Glomerular endothelial cell (primary cell): ENCODE measurements at places on chromosomes 4 and X. TPM values are rescaled to one million over a fixed set of nuclear protein-coding genes. Genes with fewer than 3 reads are reported as not detected.
A peak's percentile ranks its signal among the peaks of the same experiment; 100 is the strongest.

DNA sequence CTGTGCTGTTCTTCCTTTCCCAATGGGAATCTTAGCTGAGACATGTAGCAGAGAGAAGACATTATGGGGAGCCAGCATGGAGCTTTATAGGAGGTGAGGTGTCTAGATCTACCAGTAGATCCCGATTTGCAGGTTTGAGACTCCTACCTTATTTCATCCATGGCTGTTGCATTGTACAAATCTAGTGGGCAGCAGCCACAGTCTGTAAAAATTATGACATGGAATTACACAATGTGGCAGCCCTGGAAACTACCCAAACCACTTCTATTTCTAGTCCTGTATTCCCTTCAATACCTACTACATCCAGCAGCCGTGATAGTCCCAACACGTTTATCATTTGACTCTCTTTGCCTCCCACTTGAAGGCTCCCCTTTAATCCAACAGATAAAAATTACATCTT, 8.1 kb downstream of the ATP7A start:
- no peak for DNase-seq

DNA sequence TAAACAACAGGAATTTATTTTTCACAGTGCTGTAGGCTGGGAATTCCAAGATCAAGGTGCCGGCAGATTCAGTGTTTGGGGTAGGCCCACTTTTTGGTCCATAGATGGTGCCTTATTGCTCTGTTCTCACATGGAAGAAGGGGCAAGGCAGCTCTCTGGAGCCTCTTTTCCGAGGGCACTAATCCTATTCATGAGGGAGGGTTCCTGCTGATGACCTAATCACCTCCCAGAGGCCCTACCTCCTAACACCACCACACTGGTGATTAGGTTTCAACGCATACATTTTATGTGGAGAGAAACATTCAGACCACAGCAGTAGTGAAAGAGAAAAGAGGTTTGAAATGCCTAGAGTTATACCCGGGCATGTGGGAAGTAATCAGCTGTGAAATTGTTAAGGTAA, 1.4 kb upstream of the POLA1 start:
- DNase-seq = no peak

- DNase-seq = peak; percentile 99
These were observed 62.2 kb upstream of the FAM241A start for GRCh38 chr4:112082954-112083586.

- DNase-seq = no peak
These were observed 298.4 kb upstream of the MAOA start for GRCh38 chrX:43357741-43358140.

DNA sequence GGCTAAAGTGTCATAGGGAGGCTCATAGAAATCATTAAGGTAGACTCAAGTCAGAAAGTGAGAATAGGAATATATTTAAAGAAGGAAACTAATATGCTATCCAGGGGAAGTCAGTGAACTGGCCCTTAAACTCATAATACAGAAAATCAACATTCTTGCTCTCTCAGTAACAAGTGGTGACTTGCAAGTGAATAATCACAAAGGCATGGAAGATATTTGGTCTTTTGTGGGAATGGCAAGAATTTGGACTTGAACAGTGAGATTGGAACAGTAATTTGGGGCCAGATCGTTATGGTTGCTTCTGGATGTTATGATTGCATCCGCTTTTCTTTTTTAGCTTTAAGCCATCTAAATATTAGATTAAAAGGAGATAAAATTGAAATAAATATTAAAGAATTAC, 103.8 kb downstream of the TBC1D19 start:
- DNase-seq = no peak

- peak; percentile 18 for DNase-seq
These were observed 73.5 kb upstream of the RAP2C start for GRCh38 chrX:132292793-132293192.

GRCh38 chr4:80183250-80184052, 13.9 kb upstream of the PRDM8 start:
- DNase-seq = no peak

DNA sequence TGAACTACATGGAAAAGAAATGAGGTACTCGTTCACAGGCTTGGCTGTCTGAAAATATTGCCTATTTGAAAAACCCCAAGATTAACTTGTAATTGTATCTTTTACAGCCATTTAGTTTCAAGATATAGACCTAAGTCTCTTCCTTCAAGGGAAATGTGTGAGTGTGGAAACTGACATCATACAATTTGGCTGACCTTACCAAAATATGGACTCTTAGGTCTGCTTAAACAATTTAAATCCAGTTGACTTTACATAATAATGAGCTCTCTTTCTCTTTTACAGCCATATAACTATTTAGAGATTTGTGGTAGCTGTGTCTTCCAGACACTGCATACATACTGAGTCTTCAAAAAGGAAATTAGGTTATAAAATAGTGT, 186.9 kb downstream of the NR3C2 start:
- DNase-seq = no peak

- DNase-seq = no peak
These were observed 6.0 kb downstream of the UGT2B17 start for GRCh38 chr4:68570122-68570507.

- DNase-seq = no peak
These were observed 38.8 kb downstream of the DCLK2 start for GRCh38 chr4:150117094-150117493.

DNA sequence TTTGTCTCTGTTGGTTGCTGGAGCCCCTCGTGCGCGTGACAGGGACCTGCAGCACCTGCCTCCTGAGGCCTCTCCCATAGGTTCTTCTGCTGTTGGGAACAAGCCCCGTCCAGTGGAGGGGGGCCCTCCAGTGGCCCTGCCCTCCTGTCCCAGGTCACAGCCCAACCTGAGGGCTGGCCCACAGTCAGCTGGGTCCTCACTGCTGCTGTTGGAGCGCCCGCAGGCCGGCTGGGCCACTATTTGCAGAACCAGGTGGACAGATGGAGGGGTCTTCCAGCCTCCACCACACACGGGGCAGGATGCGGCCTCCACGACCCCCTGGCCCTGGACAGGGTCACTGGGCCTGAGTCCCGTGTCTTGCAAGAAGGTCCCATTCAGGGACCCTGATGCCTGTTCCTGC, 51.4 kb upstream of the PSAPL1 start:
- no peak for DNase-seq

DNA sequence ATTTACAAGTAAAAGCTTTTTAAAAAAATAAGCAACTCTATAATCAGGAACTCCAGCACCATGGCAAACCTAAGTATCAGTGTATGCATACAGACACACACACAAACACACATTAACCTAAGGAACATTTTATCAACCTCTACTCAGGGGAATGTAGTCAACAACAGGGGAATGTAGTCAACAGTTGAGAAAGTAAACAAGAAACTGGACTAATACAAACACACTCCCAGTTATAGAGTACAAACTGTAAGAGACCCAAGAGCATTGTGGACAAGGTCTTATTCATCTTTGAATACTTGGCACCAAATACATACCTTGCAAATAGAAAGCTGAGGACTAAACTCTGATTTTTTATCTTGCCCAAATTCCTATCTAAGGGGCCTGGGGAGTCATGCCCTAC, 36.2 kb downstream of the PAPSS1 start:
- DNase-seq = no peak

GRCh38 chr4:163587867-163588266, 93.4 kb downstream of the TMA16 start:
- DNase-seq = no peak

DNA sequence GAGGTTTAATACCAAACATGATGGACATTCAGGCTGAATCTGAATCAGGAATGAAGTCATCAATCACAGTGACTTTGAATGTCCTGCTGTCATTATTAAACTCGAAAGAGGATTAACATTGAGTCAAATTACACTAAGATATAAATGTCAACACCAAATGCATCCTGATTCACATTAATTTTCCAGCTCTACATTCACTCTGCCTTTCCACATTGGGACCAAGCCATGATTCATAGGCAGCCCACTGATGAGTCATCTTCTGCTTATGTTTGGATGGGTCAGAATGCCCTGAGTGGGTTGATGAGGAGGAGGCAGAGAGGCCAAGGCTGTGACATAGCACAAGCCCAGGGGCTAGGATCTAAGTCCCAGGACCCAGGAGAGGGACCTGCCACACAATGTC, 247.6 kb upstream of the RPS6KA3 start:
- no peak for DNase-seq

DNA sequence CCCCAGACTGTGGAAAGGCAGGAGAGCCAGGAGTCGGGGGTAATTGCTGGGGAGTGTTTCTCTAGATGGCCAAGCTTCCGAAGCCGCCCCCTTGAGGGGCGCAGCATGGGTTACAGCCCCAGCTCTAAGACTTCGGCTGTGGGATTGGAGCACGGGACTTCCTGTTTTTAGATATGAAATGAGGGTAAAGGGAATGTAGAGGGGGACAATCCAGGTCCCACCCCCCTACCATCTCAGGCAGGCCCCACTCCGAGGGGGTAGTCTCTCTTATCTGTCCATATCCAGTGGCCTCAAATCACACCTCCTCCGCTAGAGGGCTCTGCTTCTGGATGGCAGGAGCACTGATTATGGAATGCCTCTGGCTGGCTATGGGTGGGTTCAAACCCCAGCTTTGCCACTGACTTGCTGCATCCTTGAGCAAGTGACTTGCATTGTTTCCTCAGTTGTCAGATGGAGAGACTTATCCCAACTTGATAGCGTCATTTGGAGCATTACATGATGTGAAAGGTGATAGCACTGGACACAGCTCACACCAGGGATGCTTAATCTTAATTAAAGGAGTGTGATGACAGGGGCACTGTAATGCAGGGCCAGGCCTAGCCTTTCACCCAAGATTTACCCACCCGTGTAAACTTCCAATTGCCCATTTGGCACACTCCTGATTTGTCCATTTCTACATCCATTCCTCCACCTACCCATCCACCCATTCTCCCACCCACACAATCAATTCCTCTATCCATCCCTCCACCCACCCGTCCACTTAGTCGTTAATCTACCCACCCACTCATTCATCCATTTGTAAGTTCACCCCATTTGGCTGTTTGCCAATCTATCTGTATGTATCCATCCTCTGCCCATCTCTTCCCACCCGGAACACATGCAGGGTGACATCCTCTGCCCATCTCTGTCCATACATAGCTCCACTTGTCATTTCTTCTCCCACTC, 848 bp upstream of the KCND1 start:
- DNase-seq = no peak

DNA sequence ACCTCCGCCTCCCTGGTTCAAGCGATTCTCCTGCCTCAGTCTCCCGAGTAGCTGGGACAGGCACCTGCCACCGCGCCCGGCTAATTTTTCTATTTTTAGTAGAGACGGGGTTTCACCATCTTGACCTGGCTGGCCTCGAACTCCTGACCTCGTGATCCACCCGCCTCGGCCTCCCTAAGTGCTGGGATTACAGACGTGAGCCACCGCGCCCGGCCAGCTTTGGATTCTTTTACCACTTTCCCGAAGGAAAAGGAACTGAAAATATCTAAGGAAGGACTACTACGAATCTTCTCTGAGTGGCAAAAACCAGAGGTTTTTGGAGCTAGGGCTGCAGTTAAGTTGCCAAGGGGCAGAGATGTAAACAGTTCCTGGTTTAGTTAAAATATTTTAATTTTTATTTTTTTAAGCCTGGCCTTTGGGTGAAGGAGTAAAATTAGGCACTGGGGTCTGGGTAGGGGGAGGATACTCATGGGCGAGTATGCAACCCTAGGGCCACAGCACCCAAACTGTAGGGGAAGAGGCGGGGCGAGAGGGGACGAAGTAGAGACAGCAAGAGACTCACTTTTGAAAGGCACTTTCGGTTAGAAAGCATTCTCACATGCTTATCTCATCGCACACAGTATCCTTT, 525 bp upstream of the CISD2 start:
- no peak for DNase-seq

GRCh38 chr4:26127851-26128337, 192.9 kb upstream of the RBPJ start:
- DNase-seq = no peak

- no peak for DNase-seq
These were observed 8.9 kb downstream of the HTN1 start for GRCh38 chr4:70059149-70059548.

The HSFX4 gene
- total RNA-seq = not detected in 2 replicates

The RNF150 gene
- 0.53 and 0.93 TPM in 2 replicates for total RNA-seq

The PLS3 gene
- 268 and 293 TPM in 2 replicates for total RNA-seq

The PRICKLE3 gene
- 8.1 and 15.6 TPM in 2 replicates for total RNA-seq

The GYG2 gene
- total RNA-seq = 0.29 and 0.53 TPM in 2 replicates
